Activated T-helper 9 cell treated with anti-CD3 and anti-CD28 coated beads, Interleukin-2, amount 50 U/mL, for 16 hours (primary cell): ENCODE measurements at places on chromosomes 16 and 17.

GRCh38 chr16:52499060-52499440 lies 47.9 kb downstream of the TOX3 start:
- no peak for DNase-seq

DNA sequence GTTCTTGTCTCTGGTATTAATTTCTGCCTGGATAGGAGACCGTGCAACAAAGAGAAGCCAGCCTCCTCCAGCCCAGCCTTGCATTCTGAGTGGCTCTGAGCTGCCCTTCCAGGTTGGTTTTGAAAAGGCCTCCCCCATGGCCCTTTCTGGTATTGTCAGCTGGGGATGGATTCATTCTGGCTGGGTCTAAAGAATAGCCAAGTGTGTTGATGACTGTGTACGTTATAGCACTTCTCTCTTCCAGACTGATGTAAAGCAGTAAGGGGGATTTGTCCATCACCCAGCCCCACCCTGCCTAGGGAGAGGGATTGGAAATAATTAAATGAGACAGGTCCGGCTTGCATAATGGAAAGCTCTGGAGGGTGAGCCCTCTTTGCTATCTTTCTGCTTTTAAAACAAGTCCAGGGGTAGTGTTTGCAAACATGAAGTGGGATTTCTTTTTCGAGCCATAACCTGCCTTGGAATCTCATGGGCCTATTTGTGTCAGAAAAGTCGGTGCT lies 146.4 kb downstream of the MSI2 start:
- no peak for DNase-seq

DNA sequence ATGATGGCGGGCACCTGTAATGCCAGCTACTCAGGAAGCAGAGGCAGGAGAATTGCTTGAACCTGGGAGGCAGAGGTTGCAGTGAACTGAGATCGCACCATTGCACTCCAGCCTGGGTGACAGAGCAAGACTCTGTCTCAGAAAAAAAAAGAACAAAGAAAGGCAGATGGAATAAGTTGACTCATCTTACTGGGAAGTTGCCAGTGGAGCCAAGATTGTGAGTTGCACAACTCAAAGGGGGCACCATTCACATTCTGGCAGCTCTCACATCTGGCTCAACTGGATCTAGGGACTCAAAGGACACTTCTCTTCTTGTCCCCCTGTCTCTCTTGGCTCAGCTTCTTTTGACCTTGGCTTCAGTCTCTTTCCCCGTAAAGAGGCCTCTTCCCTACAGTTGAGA lies 53.7 kb upstream of the ETV4 start:
- DNase-seq = no peak

DNA sequence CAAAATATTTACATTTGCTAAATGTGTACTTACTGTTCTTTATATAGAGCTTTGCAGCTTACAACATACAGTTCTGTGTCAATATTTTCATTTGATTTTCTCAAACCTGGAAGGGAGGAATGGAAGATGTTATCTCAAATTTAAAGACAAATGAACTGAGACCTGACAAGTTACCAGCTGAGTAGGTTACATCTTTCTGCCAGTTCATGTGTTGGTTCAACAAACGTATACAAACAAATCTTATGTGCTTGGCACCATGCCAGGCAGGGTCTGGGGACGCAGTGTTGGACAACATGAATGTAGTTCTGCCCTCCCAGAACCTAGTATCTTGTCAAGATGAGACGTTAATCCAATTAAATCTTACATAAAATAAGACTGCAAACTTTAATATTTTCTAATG lies 507.5 kb upstream of the HSBP1 start:
- no peak for DNase-seq

GRCh38 chr17:47879028-47879585 lies 16.9 kb upstream of the SP2 start:
- DNase-seq = no peak

DNA sequence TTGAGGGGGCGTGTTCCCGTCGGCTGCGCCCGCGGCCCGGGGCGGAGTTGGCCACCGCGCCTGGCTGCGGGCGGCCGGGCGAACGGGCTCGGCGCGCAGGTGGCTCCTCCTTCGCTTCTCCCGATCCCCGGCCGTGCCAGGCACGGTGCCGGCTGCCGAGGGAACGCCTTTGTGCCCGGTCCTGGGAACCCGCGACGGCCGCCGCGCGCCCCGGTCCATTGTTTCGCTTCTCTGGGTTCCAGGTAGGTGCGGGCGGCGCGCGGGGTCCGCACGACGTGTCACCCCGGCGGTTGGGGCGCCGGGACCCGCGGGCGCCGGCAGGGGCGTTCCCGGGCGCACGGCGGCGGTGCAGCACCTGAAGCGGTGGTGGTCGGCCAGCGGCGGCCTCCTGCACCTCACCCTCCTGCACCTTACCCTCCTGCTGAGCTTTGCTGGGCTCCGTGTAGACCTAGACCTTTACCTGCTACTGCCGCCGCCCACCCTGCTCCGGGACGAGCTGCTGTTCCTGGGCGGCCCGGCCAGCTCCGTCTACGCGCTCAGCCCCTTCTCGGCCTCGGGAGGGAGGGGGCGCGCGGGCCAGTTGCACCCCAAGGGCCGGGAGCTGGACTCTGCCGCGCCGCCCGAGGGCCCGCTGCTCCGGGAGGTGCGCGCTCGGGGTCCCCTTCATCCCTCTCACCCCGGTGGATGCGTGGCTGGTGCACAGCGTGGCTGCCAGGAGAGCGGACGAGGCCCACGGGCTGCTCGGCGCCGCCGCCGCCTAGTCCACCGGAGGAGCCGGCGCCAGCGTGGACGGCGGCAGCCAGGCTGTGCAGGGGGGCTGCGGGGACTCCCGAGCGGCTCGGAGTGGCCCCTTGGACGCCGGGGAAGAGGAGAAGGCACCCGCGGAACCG lies 99.9 kb downstream of the EFCAB13 start:
- no peak for DNase-seq

GRCh38 chr16:88936556-88937205 lies 40.3 kb downstream of the CBFA2T3 start:
- DNase-seq = no peak

DNA sequence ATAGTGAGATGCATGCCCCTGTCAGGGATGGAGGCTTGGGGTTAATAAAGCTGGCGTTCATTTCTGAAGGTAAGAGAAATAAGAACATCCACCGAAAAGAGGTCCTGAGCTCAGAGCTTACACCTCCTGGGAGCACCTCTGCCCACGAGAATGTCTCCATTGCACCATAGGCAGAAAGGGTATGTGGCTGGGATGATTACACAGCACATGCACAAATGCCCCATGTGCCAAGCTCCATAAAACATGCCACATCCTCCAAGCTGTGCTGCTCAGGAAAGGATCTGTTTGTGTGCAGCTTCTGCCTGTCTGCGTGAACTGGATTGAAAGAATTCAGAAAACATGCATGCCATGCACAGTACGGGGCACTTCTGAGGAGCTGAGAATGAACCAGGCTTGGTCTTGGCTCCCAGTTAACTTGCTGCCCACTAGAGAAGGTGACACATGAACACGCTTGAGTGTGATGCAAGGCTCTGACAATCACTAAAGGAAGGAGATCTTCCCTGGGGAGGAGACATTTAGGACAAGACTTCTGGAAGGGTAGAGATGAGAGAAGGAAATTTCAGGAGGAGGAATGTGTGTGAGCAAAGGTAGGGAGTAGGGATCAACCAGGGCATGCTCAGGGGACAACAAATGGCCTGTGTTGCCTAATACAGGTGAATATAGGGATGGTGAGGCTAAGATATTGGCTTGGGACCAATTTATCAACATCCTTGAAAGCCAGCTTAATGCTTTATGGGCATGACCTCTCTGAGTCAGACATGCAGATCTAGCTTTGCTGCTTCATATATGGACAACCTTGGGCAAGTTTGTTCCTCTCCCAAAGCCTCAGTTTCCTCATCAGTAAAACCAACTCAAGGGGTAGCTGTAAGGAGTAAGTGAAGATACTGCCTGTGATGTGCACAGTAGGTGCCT lies 32.0 kb upstream of the SMPD3 start:
- DNase-seq = no peak

GRCh38 chr17:34614698-34615097 lies 35.3 kb downstream of the TMEM132E start:
- no peak for DNase-seq

- DNase-seq = no peak
Measured at GRCh38 chr16:70348991-70349390, 2.3 kb downstream of the DDX19A start.

DNA sequence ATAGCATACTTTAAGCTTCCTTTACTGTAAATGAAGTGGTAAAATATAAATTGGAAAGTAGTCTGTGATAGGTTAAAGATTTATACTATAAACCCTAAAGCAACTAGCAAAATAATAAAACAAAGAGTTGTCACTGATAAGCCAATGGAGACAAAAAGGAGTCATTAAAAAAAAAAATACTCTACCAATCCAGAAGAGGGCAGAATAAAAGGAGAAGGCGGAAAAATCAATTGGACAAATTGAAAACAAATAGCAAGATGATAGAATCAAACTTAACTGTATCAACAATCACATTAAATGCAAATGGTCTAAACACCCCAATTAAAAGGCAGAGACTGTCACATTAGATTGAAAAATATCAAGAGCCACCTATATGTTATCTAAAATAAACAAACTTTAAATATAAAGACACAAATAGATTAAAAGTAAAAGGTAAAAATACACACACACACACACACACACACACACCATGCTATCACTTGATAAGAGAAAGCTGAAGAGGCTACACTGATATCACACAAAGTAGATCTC lies 71.8 kb downstream of the CACNG1 start:
- no peak for DNase-seq

DNA sequence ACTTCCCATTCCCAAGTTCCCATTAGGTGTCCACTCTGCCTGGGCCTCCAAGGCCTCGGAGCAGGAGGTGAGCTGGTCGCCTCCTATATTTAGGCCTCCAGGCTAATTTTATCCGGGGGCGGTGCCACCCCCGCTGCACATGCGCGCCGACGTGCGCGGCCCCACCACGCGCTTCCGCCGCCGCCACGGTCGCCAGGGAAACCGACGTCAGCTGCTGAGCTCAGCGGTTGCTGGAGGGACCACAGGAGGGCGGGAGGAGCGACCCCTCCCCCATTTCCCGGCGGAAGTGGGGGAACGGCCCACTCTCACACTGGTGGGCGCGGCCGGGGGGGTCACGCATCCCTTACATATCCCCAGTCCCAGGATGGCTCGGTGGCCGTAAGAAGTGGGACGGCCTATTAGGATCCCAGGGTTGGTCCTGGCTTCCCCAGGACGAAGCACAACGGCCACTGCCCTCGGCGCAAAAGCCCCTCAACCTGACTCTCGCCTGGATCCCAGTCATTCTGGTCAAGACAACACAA lies 1.0 kb downstream of the PER1 start:
- peak; percentile 84 for DNase-seq

DNA sequence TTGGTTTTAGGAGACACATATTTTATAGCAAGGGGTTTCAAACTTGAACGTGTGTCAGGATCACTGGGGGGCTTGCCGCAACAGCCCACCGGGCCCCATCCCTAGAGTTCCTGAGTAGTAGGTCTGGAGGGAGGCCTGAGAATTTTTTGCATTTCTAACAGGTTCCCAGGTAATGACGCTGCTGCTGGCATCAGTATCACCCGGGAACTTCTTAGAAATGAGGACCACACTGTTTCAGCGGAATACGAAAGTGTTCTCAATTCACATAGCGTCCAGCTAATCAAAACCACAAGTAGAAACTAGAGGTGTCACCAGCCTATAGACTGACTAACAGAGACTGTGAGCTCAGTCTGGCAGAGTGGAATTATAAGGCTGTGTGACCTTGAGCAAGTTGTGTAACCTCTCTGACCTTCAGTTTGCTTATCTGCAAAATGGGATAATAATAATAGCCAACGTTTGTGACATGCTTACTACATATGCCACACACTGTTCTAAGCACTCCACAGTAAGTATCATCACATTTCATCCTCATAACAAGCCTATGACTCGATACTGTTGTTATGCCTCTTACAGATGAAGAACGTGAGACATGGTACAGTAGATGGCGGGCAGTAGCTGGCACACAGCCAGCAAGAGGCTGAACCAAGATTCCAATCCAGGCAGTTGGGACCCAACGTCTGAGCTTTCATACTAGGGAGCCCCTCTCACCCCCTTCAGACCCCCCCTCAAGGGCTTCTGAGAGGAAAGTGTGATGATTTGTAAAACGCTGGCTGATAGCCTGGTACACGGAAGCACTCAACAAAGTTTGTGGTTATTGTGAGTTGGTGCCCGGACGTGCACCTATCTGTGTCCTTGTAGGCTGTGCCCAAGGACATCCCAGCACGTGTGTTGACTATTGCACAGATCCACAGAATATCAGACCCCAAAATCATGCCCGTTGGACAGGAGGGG lies 4.6 kb upstream of the ICAM2 start:
- peak; percentile 39 for DNase-seq

DNA sequence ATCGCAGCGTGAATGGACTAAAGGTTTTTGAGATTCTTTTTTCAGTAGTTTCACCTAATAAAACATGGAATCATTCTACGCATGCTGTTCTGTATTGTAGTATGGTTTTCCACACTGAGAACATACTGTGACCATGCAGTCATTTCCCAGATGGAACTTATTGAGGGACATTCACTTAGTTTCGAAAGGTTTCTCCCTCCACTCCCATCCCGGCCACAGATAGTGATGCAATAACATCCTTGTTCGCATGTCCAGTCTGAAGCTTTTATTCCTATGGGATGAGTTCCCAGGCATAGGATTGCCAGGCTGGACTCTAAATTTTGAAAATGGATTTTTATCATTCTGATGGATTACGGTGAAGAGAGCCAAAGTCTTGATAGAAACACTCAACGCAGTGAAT lies 420.4 kb downstream of the WWOX start:
- no peak for DNase-seq

DNA sequence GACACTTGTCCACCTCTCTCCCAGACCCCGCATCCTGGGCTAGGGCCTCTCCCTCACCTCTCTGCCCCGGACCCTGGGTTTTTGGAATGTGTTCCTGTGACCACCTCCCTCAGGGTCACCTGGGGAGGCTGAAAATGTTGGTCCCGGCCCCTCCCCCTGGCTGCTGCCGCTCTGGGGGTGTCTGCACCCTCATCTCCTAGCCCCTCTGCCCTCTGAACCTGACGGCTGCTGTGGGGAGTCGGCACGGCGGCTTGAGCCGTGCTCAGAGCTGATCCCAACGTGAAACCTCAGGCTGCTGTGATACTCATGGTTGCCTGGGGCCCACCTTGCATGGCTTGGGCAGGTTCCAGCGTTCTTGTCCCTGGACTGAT lies 42.8 kb downstream of the ADCY7 start:
- DNase-seq = no peak

DNA sequence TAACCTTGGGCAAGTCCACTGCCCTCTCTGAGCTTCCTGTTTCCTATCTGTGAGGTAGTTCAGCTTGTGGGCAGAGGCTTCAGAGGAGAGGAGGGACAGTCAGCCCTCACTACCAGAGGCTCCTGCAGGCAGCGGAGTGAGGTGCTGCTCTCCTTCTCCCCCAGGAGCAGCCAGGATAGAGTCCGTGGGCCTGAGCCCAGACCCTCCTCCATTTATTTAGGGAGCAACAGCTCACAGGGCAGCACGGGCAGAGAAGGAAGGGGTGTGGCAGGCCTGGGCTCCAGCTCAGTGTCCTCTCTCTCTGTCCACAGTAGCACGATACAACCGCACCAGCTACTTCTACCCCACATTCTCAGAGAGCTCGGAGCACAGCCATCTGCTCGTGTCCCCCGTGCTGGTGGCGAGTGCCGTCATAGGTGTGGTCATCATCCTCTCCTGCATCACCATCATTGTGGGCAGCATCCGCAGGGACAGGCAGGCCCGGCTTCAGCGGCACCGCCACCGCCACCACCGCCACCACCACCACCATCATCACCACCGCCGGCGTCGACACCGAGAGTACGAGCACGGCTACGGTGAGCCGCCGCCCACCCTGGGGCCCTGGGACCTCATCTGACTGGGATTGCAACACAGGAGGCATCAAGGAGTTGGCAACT lies 42.3 kb downstream of the BEAN1 start:
- DNase-seq = no peak

- no peak for DNase-seq
Measured at GRCh38 chr17:58302171-58302918, 21.6 kb upstream of the MPO start.
